IPS DF 19.7 (cell line): ENCODE measurements at places on chromosomes 1 and 21.

DNA sequence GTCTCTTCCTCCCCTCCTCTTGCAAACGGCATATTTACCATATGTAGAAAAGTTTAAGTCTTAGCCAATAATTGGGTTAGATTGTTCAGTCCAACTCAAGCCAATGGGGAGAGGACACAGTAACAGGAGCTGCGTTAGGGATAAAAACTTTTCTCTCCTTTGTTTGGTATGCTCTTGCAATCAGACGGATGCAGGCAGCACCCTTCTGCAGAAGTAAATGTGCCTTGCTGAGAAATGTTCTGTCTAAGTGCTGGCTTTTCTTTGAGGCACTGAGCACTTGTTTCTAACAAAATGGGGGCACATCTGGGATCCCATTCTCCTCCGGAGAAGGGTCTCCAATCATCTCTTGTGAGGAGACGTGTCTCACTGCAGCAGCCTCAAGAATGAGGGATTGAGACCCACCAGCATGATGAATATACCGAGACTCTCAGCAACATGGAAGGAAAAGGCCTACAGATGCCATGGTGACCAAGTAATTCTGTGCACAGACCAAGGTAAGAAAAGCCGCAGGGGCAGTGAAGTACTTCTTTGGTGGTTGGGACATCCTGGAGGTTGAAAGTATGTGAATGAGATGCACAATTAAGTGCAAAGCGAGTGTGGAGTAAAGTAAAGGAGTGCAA lies 20.7 kb upstream of the GNG4 start:
- no peak for DNase-seq

DNA sequence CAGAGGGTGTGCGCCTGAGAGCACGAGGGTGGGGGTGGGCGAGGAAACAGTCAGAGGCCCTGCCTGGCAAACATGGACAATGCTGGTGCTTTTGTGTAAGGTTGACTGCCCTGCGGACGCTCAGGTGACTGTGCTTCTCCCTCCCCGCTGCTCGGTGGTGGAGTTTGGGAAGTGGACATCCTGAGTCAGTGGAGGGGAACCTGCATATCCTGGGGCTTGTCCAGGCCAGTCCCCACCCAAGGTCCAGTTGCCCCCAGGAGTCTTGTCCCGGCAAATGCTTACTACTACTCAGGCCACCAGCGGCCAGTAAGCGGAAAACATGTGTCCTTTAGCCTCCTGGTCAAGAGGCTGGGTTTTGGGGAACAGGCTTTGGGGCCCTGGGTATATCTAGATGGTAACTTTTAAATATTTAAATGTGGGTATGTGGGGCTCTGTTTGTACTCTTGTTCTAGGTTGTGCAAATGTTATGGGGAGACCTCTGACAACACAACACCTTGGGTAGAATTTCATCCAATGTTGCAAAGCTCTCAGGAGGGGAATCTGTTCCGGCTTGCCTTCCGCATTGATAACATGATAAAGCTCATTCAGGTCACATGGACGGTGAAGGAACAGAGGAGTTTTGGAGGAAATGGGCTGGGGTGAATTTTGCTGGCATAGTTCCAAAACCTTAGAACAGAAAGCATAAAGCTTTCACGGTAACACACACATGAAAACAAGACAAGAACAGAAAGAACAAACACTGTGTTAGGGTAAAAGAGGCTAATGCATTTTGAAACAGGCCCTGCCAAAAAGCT lies 364.9 kb downstream of the PRDM2 start:
- no peak for DNase-seq

DNA sequence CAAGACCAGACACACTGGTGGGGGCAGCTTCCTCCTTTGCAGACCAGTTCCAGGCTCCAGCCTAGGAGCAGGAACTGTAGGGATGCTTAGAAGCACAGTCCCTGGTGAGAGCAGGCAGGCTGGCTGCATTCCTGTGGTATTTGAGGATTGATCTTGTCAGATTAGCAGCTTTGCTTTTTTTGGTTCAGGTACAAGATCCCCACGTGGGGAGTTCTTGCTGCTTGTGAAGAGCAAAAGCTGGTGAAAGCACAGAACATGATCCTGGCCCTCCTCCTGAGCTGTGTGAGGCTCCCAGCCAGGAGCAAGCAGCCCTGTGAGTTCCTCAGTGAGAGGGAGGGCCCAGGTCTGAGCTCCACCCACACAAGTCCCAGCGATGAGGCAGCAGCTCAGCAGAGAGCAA lies 75.3 kb upstream of the ARTN start:
- no peak for DNase-seq

DNA sequence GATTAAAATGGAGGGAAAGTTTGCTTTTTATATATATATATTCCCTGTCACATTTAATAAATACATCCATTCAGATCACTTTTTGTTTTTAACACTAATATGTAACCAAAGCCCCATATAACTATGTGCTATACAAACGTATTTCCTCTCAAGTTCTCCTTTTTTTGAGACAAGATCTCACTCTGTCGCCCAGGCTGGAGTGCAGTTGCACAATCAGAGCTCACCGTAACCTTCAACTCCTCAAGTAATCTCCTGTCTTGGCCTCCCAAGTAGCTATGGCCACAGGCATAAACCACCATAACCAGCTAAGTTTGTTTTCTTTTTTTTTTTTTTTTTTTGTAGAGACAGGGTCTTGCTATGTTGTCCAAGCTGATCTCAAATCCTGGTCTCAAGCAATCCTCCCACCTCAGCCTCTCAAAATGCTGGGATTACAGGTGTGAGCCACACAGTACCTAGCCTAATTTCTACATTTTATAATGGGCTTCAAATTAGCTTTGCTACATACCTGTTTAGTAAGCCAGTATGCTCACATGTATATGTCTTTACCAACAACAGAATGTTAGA lies 120.0 kb downstream of the TGFBR3 start:
- DNase-seq = no peak

- no peak for DNase-seq
These were observed 79.0 kb upstream of the B3GALT5 start for GRCh38 chr21:39533545-39534380.

GRCh38 chr1:67213164-67213563 lies 46.9 kb downstream of the IL23R start:
- DNase-seq = peak; percentile 23

DNA sequence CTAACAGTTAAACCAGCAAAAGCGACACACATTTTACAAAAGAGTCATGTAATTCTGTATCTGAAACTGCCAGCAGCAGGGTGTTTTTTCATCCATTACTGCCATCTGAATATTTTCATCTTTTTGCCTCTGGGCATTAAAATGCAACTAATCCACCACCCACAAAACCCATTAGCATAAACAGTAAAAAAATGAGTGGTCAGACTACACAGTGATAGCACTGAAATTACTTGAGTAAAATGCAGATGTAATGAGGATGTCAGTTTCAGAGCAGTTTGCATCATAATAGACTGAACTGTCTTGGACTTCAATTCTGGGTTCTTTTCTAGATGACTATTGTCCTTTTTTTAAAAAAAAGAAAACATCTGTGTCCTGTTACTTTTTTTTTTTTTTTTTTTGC lies 132.3 kb downstream of the GABPA start:
- DNase-seq = no peak

- DNase-seq = no peak
These were observed 3.5 kb upstream of the FBLIM1 start for GRCh38 chr1:15755021-15755645.

DNA sequence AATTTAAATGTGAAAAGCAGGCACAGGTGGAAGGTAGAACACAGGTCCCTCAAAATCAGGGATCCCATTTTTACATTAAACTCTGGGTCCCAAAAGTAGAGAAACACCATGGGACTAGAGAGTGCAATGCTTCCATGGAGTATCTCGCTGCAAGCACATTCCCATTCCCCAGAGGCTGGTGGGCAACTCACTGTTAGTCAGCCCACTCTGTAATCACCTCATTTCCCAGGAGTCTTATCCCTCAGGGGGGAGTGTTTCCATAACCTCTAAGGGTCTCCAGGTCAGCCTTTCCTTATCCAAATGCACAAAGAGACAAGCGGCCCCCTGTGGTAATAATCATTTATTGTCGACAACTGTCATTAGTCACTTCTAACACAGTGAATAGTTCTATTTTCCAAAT lies 490.1 kb upstream of the LRRC7 start:
- no peak for DNase-seq

DNA sequence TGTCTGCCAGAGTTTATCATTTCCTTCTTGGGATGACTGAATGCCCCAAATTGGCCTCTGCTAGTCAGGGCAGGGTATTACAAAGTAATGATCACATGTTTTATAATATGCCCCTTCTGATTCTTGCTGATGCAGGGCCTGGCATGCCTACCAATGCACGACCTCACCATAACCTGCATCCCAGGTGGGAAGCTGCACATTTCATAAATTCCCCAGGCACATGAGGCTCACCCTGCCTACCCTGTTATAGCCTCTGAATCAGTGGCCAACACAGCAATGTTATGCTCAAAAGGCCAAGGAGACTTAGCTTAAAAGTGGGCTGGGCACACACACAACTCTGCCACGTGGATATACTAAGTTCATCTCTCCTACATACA lies 28.0 kb upstream of the XPR1 start:
- no peak for DNase-seq

DNA sequence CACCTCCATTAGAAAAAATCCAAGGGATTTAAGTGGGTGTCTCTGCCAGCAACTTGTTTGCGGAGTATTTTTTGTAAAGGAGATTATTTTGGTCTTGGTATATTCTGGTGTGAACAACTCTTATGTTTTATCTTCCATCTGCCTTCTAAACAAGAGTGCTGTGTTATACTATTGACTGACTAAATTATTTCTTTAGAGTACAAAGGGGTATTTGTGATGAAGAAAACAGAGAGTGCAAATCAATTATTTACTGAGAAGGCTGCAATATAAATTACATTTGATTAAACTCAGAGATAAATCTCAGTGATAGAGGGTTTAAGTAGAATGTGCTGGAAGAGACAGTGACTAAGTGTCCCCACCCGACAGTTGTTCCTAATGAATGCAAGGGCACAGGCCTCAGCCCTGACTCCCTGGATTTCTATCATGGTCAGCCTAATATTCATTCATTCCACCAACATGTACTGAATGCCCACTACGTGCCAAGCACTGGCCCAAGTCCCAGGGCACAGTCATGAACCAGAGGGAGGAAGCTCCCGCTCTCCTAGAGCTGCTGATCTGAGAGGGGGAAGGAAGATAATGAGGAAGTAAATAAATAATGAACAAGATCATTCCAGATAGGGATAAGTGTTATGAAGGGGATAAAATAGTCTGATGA lies 196.9 kb upstream of the C8B start:
- no peak for DNase-seq

GRCh38 chr1:176904057-176904751 lies 260.3 kb downstream of the ASTN1 start:
- no peak for DNase-seq

DNA sequence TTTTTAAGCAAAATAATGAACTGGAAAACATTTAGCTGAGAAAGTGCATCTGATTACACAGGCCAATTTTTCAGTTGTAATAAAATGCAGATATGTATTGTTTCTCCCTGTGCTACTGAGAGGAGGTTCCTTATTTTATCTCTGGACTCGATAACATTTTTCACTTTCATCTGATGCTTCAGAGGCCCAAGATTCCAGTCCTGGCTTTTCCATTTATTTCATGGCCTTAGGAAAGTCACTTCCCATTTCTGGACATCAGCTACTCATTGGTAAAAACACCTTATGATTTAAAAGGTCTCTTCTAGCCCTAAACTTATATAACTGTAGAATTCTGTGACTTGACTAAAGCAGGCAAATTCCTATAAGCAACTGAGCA lies 203.5 kb downstream of the HHAT start:
- DNase-seq = no peak

DNA sequence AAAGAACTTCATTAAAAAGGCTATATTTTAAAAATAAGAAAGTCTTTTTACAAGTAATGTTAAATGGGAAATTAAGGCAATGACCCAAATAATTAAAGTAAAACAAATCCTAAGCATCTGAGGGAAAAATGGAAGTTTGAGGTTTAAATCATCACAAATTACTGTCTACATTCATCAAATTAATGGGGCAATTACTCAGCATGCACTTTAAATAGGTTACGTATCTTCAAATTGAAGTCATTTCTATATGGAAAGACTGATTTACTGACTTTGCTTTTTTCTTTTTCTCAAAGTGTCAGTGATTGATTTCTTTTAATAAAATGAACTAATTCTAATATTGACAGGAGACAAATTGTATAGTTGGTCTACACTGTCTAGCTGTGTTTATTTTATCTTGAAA lies 1452.3 kb downstream of the NCAM2 start:
- no peak for DNase-seq
